ENCODE measurements at places on chromosomes 4 and X.
A peak's percentile ranks its signal among the peaks of the same experiment; 100 is the strongest.

DNA sequence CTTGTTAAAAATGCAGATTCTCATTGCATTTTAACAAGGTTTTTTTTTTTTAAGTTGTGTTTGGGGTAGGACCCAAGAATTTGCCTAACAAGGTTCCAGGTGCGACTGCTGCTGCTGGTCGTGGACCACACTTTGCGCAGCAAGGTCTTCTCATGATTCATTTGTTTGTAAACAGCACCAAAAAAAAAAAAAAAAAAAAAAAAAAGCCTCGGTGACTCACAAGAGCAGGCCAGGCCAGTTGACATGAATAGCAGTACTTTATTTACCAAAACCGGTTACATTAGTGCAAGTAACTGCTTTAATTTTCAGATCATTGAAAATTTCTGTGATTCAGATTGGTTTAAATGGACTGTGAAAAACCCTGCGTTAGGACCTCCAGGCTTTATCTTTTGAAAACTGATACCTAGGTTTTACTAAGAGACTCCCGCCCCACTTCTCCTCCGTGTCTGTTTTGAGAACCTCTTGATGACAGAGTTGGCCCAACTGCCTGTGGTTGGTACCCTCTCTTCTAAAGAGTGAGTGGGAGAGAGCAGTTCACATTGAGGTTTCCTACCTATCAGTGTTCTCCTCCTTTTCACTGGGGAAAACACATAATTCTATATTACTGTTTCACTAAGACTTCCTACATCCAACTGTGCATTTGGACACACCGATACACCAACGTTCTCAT lies 86.2 kb downstream of the PHEX start:
- DNase-seq: no peak

DNA sequence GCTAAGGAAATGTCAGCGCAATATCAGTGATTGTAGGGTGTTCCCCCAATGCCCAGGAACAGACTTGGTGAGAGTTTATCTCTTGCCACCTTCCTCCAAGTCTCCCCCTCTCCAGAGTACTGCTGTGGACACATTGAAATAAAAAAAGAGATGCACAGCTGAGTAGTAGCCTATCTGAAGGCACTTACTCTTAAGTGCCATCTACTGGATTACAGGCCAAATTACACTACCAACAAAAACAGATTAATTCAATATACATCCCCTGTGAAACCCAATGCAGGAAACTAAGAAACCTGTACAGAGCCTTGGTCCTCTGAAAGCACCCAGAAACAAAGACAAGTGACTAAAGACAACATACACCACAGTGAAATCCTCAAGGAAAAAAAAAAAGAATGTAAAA lies 460.3 kb downstream of the ZIC3 start:
- DNase-seq: peak; percentile 4

DNA sequence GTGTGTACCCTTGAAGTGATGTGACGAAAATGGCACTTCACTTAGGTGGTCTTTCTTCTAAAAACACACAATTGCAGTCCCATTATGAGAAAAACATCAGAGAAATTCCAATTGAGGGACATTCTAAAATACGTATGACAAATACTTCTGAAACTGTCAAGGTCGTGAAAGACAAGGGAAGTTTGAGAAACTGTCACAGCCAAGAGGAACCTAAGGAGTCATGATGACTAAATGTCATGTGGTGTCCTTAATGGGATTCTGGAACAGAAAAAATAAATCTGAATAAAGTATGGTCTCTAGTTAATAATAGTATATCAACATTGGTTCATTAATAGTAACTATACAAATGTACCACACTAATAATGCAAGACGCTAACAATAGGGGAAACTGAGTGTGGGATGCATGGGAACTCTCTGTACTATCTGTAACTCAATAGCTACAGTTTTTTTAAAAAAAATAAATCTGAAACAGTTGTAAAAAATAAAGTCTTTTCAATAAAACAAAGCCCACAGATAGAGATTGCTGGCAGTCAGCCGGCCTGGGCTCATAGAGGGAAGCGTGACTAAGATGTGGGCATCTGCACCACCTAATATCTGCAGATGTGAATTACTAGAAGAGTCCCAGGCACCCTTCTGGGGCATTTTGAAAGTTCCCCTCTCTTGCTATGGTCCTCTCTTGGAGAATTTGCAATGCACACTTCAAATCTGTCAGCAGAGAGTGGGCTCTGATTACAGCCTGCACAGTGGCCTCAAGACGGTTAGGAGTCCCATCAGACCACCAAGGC lies 47.6 kb downstream of the MID1IP1 start:
- DNase-seq: no peak

GRCh38 chr4:89048906-89049601 lies 7.9 kb downstream of the FAM13A start:
- DNase-seq: no peak

DNA sequence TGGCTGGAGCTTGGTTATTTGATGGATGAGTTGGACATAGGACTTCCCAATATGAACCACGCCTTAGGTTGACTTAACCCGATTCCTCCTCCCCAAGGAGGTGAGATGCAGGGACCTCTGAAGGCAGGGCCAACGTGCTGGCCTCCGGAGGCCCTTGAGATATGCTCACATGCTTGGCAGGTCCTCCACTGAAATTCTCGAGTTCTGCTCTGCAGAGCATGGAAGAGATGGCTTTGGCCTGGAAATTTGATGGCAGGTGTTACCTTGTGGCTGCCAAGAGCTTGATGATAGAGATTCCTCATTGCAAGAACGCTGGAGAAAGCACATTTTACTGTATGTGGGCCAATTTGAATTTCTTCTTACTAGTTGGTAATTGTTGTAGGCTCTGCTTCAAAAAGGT lies 117.4 kb upstream of the LIMCH1 start:
- no peak for DNase-seq

DNA sequence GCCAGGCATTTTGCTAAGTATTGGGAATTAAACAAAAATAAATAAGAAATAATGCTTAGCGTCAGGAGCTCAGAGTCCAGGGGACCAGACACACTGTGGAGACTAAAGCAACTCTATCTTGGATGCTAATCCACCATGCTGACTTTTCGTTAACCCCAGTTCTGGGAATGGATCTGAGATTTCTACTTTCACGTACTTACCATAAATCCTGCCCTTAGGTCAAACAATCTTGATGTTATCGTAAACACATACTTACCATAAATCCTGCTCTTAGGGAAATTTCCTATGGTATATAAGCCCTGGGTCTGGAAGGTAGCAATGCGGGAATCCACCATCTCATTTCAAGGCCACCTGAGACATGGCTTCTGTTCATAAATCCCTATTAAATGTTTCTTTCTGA lies 204.5 kb upstream of the IGFBP7 start:
- no peak for DNase-seq

DNA sequence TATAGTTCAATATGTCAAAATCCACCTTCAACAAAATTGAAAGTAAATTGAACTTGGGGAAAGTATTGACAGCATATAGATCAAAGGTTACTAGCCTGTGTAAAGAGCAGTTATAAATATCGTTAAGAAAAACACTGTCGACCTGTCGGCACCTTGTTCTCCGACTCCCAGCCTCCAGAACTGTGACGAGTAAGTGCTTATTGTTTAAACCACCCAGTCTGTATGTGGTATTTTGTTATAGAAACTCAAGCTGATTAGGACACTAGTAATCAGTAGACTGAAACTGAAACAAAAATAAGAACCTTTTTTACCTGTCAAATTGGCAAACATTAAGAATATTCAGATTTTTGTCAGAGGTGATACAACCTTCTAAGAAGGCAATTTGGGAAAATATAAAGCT lies 17.0 kb downstream of the HTT start:
- no peak for DNase-seq

DNA sequence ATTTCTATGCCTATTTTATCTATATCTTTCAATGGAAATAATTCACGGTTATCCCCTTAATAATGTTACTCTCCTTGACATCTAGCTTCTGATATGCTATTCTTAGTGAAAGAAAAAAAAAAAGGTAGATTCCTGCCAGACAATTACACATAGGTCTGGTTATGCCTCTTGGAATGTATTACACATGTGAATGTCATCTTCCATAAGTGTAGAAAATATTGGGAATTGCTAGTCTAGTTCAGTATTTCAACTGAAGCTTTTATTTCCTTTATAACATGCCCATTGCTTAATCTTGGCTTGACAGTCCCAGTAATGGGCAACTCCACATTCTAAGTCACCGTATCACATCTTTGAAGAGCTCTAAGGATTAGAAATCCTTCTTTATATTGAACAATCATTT lies 25.4 kb upstream of the PPP1R2C start:
- peak; percentile 48 for DNase-seq

- peak; percentile 65 for DNase-seq
Observed at GRCh38 chrX:11341274-11342201, 48.3 kb downstream of the AMELX start.

DNA sequence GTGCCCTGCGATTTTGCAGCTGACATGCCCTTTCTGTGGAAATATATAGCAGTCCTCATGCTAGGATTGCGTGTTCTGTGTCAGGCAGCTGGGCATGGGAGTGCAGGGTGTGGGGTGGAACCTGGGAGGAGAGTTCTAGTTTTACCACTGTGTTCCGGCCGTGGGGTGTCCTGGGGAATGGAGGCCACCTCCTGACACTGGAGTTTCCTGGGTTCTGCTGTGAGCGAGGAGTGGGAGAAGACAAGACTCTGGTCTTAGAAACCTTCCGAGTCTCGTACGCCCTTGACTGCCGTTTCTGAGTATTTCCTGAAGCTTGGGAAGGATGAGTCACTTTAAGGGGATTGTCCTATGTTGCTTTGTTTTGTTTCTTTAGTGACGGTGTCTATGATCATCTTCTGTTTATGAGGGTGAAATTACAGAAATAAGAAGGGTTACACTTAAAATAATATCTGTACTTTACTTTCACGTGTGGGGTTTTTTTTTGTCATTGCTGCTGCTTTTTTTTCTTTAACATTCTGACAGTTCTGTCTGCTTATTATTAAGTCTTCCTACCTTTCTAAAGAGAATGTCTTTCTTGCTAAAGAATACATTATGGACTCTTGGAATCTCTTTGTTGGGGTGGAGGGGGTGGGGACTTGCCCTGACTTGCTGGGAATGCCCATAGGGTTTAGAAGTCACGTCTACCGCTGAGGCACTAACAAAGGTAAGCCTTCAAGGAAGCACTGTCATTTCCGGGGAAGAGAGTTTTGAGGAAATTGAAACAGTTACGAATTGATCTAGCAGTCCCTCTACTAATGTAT lies 19.1 kb downstream of the CD99 start:
- DNase-seq: peak; percentile 90

DNA sequence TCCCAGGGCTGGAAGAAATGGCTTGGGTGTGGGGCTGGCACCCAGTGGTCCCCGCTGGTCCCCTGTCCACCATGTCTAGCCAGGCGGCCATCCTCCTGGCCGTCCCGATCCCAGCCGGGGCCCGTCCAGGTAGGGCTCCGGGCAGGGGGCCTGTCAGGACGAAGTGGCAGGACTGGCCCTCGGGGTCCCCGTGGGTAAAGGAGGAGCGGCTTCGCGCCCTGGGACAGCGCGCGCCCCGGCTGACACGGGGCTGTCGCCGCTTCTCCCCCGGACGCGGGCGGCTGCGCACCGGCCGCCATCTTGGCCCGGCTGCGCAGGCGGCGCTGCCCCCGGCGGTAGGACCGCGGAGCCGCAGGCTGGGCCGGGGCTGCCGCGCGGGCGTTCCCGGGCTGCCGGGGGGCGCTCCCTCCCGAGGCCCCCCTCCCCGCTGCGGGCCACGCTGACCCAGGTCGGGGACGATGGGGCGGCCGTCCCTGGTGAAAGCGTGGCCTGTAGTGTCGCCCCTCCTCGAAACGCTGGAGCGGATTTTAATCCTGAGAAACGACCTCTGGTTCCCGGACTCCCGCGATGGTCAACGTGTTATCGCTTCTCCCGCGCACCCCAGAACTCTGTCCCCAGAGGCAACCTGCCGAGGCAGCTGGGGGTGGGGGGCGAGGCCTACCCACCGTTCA lies 60.4 kb upstream of the BCOR start:
- DNase-seq: no peak
